ENCODE measurements at places on chromosomes 11 and 22.
A peak's percentile ranks its signal among the peaks of the same experiment; 100 is the strongest.

DNA sequence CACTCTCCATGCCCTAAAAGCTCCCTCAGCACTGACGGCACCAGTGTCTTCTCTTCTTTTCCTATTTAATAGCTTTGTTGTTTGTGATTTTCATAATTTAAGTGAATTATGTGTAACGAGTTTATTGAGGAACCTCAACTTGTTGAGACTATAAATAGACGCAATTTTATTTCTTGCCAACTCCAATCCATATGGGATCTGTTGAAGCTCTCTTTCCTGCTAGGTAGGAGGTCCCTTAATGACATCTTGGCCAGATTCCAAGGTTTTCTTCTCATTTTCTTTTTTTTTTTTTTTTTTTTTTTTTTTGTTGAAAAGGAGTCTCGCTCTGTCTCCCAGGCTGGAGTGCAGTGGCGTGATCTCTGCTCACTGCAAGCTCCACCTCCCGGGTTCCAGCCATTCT, 14.2 kb downstream of the RTL6 start:
- DNase-seq = no peak

DNA sequence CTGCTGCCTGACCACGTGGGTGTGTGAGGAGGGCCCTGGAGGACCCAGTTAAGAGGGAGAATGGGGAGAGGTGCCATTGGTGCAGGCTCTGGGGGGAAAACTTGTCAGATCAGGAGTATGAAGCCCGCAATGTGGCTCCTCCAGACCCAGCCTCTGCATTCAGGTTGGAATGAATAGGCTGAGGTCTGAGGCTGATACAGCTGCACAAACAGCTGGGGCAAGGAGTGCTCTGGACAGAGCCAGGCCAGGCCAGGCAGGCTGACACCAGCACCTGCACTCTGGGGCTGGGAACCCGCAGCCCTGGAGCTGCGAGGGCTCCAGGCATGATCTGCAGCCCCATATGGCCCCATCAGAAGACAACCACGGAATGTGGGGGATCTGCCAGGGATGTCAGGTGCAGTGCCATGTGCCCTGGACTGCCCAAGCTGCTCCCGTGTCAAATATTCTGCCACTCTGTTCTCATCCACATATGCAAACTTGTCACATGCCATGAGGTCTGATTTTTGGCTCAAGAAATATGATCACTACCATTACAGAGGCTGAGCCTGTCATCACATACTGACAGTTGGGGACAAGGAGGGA, 27.2 kb upstream of the KCNJ11 start:
- DNase-seq = no peak

DNA sequence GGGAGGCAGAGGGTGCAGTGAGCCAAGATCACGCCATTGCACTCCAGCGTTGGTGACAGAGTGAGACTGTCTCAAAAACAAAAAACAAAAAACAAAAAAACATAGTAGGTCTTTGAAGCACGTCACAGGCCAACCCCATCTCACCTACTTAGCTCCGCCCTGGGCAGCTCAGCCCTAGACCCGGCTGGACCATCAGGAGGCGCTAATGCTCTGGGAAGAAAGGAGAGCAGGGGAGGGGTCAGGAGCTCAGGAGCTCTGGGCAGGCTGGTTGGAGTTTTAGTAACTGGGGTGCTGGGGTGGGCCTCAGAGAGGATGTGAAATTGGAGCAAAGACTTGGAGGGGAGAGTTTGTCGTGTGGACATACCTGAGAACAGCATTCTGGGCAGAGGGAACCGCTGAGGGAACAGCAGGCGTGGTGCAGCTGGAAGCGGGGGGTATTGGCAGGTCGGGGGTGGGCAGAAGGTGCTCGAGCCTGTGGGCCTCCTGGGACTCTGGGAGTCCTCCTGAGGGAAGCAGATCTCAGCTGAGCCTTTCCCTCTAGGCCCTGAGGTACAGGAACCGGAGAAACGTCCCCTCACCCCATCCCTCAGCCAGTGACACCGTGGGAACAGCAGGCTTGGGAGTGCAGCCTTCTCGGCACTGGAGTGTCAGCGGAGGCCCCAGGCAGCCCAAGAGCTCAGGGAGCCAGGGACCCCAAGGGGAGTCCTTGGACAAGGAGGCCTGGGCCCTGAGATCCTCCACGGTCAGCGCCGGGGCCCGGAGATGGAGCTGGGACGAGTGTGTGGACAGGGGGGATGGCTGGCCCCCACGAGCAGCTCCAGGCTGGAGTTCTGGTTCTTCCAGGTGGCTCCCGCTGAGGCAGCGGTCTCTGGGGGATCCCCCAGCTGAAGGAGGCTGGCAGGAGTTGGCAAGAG, 2.2 kb upstream of the RPS6KA4 start:
- peak; percentile 69 for DNase-seq

DNA sequence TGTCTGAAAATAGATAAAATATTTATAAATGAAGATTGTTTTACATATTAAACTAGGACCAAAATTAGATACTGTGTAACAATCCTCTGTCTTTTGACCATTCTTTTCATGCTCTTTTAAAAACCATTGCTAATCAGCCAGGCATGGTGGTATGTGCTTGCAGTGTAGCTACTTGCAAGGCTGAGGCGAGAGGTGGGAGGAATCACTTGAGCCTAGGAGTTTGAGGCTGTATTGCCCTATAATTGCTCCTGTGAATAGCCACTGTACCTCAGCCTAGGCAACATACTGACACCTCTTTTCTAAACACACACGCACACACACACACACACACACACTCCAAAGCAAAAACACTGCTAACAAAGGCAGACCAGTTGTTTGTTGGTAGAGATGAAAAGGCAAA, 259.2 kb downstream of the JRKL start:
- DNase-seq = no peak

GRCh38 chr11:69956669-69957190, 121.4 kb upstream of the ANO1 start:
- no peak for DNase-seq

DNA sequence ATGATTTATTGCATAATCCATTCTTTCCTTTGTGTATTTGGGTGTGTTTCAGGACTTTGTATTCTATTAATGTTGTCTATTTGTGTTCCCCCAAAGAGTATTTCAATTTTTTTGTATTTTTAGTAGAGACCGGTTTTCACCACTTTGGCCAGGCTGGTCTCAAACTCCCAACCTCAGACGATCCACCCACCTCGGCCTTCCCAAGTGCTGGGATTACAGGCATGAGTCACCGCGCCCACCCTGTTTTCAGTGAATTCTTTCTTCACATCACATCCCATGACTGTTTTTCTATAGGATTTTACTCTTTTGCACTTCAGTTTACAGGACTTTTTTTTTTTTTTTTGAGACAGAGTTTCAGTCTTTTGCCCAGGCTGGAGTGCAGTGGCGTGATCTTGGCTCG, 46.3 kb downstream of the RBX1 start:
- DNase-seq = no peak

DNA sequence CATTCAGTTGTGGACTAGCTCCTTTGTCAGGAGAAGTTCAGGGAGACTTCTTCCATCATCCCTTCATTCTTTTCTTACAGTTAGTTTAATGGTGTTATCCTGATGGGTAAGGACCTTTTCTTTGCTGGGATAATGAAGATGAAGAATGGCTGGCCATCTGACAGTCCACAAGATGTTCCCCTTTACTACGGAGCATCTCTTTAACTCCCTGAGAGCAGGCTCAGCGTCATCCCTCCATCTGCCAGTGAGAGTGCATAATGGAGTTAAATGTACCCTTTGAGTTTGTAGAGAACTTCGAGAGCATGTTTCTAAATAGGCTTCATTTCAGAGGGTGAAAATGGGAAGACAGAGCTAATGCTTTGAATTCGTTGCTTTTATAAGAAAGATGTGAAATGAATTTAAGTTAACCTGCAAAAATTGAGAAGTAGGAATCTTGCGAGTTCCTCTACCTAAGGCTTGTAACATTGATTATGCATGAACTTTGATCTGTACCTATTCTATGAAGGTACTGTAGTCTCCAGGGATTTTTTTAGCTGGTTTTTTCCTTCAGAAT, 1.7 kb downstream of the EP300 start:
- DNase-seq = peak; percentile 65

DNA sequence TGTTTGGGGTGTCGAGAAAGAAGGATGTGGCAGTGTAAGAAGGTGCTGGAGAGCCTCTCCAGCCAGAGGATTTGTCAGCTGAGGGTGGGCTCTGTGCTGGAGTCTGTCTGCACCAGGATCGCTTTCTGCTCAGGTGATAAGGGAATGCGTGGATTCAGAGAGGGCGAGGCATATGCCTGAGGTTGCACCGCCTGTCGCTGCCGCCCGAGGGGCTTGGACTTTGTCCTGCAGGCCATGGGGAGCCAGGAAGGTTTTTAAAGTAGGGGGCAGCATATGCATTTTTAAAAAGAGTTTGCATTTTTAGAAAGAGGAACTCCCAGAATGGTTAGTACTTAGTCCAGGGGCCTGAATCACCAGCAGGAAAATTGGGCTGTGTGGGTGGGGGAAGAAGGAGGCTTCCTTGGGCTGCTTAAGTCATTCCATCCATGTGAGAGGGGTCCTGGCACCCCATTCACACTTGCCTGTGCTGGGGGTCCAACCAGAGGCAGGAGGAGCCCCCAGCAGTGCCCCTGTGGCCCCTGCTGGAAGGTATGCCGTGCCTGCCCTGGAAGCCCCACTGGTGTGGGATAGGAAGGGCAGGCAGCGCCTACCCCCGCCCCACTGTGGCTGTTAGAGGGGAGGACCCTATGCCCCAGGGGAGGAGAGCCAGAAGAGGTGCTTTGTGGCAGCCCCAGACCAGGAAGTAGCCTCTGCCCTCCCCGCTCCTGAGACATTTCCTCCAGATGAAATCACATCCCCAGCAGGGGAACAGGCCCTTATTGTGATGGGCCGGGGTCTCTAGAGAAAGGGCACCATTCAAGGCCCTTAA, 35.8 kb upstream of the MYRF start:
- DNase-seq = peak; percentile 20

DNA sequence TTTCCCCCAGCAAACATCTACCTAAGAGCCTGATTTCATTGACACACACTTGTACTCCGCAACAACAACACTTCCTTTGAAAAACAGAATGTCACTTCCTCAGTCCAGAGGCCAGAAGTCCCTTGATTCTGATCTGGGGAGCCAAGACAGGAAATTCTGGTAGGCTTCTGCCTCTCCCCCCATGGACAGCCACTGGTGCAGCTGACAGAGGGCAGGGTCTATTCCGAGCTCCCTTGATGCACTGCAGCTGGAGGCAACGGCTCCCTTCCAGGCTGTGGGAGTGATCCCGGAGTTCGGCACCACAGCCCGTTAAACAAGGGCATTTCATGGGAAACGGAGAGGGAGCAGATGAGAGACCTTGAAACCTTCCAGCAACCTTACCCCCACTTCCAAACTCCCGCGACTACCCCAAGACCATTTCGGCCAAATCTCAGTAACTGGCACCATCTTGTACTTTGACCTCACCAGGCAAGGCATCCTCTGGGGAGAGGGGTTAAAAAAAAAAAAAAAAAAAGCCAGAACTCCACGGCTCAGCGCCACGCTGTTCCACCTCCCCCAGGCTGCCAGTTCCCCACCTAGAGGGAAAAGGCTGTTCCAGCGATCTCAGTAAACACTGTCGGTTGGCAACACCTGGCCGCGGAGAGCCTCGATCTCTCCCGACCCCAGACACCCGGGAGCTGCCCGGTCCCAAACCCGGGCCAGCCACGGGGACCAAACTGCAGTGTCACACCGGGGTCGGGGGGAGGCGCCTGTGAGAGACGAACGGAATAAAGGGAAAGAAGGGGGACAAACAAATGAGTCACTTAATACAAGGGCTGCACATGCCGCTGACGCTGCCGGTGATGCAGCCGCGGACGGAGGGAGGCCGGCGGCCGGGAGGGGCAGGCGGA, 1.1 kb downstream of the GAB2 start:
- peak; percentile 96 for DNase-seq

DNA sequence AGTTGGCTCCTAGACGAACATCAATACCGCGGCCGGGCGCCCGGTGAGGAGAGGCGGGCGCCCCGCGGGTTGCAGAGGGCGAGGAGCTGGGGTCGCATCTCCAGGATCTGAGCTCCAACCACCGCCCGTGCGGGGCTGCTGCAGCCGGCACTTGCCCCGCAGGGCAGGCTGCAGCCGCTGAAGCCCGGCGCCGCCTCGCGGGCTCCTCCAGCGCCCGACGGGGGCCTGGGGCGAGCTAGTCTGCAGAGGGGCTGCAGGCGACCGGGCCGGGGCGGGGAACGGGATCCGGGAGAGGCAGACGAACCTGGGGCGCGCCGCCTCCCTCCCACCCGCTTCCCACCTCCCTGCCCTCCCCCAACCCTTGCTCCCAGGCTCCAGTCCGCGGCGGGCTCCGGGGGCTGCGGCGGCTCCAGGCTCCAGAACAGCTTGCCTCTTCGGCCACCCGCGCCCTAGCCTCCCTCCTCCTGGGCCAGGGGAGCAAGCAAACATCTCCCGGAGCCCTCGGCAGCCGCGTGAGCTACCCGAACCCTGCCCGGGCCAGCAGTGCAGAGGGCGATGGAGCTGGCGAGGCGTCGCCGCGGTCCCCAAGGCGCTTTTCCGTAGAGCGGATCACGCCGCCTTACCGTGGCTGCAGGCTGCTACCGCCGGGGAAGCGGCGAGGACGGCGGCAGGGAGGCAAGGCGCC, 802 bp downstream of the TENM4 start:
- DNase-seq = no peak

- peak; percentile 77 for DNase-seq
Observed at GRCh38 chr11:65448418-65449105, 26.0 kb downstream of the NEAT1 start.

DNA sequence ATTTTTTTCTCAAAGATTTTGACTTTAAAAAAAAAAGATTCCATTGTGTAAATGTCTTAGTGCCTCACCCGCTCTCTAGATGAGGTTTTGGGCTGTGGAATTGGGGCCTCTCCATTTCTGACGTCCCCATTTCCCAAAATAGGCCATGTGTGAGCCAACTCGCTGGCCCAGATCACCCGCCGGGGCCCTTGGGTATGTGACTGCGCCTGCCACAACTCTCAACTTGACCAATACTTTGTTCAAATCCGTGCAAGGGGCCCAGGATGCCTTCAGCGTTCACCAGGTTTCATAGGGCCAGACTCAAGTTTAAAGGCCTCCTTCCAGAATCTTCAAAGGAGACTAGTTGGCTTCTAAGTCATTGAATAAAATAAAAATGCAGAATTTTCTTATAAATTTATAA, 96.0 kb downstream of the DHCR7 start:
- DNase-seq = no peak

DNA sequence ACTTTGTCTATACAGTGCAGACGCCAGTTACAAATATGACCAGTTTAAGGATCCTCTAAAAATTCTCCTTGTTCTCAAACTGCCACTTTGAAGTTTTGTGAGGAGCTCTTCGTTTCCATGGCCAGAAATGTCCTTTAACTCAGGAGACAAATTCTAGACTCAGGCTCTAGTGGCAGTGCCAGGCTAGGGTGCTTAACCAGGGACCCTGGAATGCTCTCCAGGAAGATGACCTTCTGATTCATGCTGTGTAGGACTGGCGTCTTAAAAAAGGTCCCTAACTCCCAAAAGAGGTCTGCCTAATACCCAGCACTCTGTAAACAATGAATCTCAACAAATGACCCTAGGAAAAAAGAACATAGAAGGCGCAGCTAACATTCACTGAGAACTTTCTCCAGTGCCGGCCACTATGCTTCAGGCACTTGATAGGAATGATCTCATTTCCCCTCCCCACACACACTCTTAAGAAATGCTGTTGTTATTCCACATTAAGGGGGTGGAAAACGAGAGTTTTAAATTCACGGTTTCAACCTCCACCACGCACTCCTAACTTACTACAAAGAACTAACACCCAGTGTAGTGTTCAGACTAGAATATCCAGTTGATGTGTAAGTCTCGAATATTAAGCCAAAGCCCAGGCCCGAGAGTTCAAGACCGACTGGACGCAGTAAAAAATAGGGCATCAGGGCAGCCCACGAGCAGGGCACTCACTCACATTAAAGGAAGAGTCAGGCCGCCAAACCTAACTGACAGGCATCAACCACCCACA, 747 bp downstream of the NXF1 start:
- DNase-seq = peak; percentile 74
